ENCODE measurements at places on chromosomes 3 and 15.

- DNase-seq, result no peak
These were observed 73.6 kb downstream of the HMG20A start for GRCh38 chr15:77494073-77494867.

GRCh38 chr3:12681943-12682390 is 18.1 kb upstream of the RAF1 start:
- no peak for DNase-seq

GRCh38 chr3:115598216-115598615 is 25.1 kb upstream of the GAP43 start:
- no peak for DNase-seq

GRCh38 chr15:87349181-87349580 is 907.4 kb downstream of the NTRK3 start:
- no peak for DNase-seq

GRCh38 chr15:71889385-71889784 is 79.0 kb downstream of the NR2E3 start:
- no peak for DNase-seq

DNA sequence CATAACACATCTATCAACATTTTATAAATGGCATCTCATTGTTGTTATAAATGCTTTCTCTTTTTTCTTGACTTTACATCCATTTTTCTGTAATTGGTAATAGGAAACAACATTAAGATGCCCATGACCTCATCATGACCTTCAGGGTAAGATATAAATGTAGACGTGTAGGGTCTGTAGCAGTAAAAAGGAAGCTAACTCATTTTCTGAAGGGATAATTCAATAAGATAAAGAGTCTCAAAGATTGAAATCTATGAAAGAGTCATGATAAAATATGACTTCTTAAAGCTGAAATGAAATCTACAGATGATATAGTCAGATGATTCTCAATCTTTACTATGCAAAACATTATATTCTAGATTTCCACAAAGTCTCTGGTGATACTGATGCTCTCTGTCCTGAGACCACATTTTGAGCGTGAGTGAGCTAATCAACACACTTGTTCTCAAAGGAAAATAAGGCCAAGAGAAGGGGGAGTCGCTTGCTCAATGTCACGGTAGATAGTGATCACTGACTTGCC is 38.5 kb downstream of the TPRG1 start:
- DNase-seq, result no peak

DNA sequence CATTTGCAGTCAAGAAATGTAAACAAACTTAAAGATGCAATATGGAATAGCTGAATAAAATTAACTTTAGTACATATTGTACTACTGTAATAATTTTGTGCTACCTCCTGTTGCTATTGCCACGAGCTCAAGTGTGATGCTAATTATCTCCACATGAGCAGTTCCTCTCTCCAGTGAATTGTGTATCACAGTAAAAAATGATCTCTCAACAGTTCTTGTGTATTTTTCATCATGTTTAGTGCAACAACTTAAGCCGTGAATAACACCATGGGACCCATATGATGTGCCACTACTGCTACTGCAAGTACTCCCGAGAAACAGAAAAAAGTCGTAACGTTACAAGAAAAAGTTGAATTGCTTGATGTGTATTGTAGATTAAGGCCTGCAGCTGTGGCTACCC is 12.4 kb downstream of the RIOX2 start:
- no peak for DNase-seq
